ENCODE measurements at places on chromosomes 5 and 9. TPM values are rescaled to one million over a fixed set of nuclear protein-coding genes. Genes with fewer than 3 reads are reported as not detected.

Gene ABLIM3
- 16.7 TPM for total RNA-seq

Gene BRINP1
- 0.56 TPM for total RNA-seq

Gene TMOD1
- 0.79 TPM for total RNA-seq

Gene ZDHHC21
- 12.2 TPM for total RNA-seq

Gene RNF180
- total RNA-seq, result 6.1 TPM

Gene BTNL3
- total RNA-seq, result not detected

Gene IL13
- not detected for total RNA-seq

Gene BARX1
- total RNA-seq, result not detected

Gene SH2D3C
- total RNA-seq, result 1.1 TPM

Gene C9orf43
- 0.44 TPM for total RNA-seq

Gene CCIN
- total RNA-seq, result 0.50 TPM

Gene DMRT3
- not detected for total RNA-seq

Gene GARIN3
- total RNA-seq, result not detected

Gene CLIC3
- total RNA-seq, result 4.8 TPM

Gene CXCL14
- not detected for total RNA-seq

Gene TAF1L
- under 0.01 TPM for total RNA-seq

Gene LCN10
- total RNA-seq, result not detected

Gene TMEM252
- total RNA-seq, result not detected

Gene CDHR2
- total RNA-seq, result not detected

Gene ACTBL2
- not detected for total RNA-seq

Gene SLC6A7
- total RNA-seq, result not detected

Gene CNTFR
- not detected for total RNA-seq

Gene PCAT7
- not detected for total RNA-seq

Gene CER1
- not detected for total RNA-seq

Gene ACSL6
- 0.25 TPM for total RNA-seq

Gene SH3GL2
- not detected for total RNA-seq

Gene SOHLH1
- total RNA-seq, result not detected

Gene CCDC69
- 1.3 TPM for total RNA-seq

Gene TMEFF1
- total RNA-seq, result 1.1 TPM

Gene SPATA9
- total RNA-seq, result not detected

Gene LCN6
- not detected for total RNA-seq

Gene WDR38
- not detected for total RNA-seq

Gene SPOCK1
- 50.3 TPM for total RNA-seq

Gene PCDHB10
- 0.66 TPM for total RNA-seq

Gene MLANA
- total RNA-seq, result not detected

Gene OLFM1
- 0.44 TPM for total RNA-seq

Gene RANBP3L
- 0.31 TPM for total RNA-seq

Gene SARDH
- total RNA-seq, result 7.4 TPM

Gene FOXD1
- 0.44 TPM for total RNA-seq

Gene CEL
- 0.19 TPM for total RNA-seq

Gene PCDHA1
- total RNA-seq, result under 0.01 TPM

Gene C5orf52
- total RNA-seq, result not detected

Gene CTSV
- 0.26 TPM for total RNA-seq

Gene CDH10
- under 0.01 TPM for total RNA-seq

All from aortic smooth muscle cell (primary cell).